ENCODE measurements at places on chromosomes 13 and 19.

DNA sequence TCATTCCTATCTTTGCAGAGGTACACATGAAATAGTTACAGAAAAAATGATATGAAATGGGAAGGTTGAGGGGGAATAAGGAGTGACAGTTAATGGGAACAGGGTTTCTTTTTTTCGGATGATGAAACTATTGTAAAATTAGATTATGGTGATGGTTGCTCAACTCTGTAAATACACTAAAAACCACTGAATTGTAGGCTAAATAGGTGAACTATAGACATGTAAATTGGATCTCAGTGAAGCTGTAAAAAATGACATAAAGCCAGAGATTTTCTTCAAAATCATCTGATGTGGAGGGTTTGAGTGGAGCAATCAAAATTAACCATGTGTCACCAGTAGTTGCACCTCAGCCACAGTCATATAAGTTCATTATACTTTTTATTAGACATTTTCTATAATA is 6.6 kb upstream of the FLT3 start:
- DNase-seq: no peak

- no peak for DNase-seq
These were observed 4.8 kb upstream of the SOX1 start for GRCh38 chr13:112062072-112062567.

GRCh38 chr13:27242702-27243101 is 8.7 kb upstream of the RPL21 start:
- no peak for DNase-seq

GRCh38 chr19:11479898-11480714 is 740 bp downstream of the ELAVL3 start:
- DNase-seq: no peak

DNA sequence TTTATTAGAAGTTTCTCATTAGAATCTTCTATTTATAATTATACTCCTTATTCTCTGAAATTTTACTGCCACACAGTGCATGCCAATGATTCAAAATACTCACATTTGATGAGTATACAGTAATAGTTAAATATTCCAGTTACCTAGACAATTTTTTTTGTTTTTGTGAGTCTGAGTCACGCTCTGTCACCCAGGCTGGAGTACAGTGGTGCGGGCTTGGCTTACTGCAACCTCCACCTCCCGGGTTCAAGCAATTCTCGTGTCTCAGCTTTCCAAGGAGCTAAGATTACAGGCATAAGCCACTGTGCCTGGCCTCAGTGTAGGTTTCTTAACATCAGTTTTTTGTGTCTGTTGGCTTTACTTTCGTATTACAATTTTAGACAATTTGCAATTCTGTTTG is 87.1 kb downstream of the ZNF486 start:
- DNase-seq: no peak

- no peak for DNase-seq
These were observed 27.9 kb downstream of the MIPEP start for GRCh38 chr13:23861310-23861709.

DNA sequence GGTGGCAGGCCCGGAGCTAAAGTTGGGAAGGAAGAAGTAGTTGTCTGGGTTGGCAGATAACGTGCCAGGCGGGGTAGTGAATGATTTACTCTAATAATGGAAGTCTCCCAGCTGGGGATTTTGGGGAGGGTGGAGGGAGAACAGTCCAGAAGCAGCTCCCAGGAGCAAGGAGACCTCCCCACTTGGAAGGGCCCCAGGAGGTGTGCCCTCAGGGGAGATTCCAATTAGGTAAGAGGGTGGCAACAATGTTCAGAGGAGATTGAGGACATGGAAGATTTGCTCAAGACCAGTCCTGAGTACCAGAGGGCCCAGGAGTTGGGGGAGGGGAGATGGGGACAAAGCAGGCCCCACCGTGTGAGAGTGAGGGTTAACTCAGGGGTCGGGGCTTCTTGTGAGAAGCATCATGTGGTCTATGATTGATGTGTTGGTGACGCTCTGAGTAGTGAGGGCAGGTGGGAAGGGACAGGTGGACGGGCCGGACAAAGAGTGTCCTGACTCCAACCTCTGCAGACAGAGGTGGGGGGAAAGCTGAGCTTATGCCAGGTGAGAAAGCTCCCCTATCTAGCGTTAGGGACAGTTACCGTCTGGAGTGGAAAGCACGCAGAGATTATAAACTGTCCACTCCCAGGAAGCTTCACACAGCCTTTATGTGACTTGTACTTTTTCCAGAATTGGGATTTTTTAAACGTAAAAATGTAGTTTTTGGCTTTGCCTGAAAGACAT is 3.5 kb downstream of the SPINT2 start:
- no peak for DNase-seq

- DNase-seq: peak; percentile 86
These were observed 1.2 kb downstream of the CATSPERG start for GRCh38 chr19:38336638-38337359.

DNA sequence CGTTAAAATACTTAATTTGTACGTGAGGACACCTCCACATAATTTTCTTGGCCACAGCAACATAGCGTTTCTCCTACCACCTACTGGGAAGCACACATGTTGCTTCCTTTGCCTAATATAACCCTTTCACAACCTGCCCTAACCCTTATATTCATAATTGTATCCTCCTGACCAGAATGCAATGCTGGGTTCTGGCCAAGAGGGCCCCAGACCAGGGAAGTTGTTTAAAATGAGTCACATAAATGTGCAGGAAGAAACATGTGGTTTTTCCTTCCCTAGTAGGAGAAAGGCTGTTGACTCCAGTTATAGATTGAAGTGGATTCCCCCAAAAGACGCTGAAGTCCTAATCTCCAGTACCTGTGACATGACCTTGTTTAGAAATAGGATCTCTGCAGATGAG is 187.3 kb downstream of the NUFIP1 start:
- DNase-seq: no peak

- no peak for DNase-seq
These were observed 648.3 kb upstream of the ARGLU1 start for GRCh38 chr13:107216046-107216755.

GRCh38 chr13:82248762-82249161 is 1633.5 kb downstream of the SLITRK1 start:
- no peak for DNase-seq

DNA sequence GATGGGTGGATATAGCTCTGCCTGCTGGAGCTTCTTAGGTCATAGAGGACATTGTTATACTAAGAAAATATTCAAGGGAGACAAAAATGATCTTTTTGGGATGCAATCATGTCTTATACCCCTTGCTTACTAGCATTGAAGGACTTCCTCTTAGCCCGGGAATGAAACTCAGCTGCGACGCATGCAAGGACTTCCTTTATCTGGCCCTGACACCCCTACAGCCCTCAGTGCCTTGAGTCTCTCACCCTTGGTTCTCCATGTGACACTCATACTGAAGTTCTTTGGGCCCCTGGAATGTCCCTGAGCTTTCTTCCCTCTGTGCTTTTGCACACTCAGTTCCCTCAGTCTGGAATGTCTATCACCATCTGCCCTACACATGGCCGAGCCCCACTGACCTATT is 72.5 kb upstream of the MTIF3 start:
- DNase-seq: no peak

DNA sequence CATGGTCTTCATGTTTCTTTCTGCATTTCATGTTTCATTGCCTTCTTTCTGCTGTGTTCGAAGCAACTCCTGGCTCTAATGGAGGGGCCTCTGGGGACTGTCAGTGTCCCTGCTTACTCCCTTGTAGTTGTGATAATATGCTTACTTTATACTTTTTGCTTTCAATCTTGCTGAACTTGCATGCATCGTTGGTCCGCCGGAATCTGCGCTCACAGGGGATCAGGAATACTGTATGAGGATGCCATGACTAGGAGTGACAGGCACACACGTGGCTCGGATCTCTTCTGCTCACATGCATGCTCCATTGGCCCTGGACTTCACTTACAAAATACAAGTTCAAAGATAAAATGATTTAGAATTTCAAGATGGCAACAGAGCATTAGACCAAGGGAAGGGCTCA is 108.8 kb downstream of the SIPA1L3 start:
- no peak for DNase-seq

All from activated T-helper 1 cell treated with anti-CD3 and anti-CD28 coated beads, Interleukin-2, amount 50 U/mL, for 16 hours (primary cell).